ENCODE measurements at places on chromosomes 16 and 17.

- no peaks in the 10 kb centered on the region for H3K36me3 ChIP-seq
- H3K27me3 ChIP-seq: no peaks in the 10 kb centered on the region
- peak overlapping the region; percentile 79 for H3K4me3 ChIP-seq
- H3K4me1 ChIP-seq: peaks cover 34% of the 10 kb centered on the region
- H3K27ac ChIP-seq: peak overlapping the region; percentile 86
Observed at GRCh38 chr17:19237389-19238166, 412 bp downstream of the EPN2 start.

GRCh38 chr16:56530872-56531271 lies 11.0 kb upstream of the BBS2 start:
- H3K27me3 ChIP-seq: no peaks in the 10 kb centered on the region
- no peaks in the 10 kb centered on the region for H3K36me3 ChIP-seq
- no peak for DNase-seq
- H3K27ac ChIP-seq: no peak overlapping the region
- H3K4me3 ChIP-seq: no peak overlapping the region
- H3K4me1 ChIP-seq: no peaks in the 10 kb centered on the region

- no peak overlapping the region for H3K4me3 ChIP-seq
- DNase-seq: no peak
- H3K4me1 ChIP-seq: no peaks in the 10 kb centered on the region
- H3K27me3 ChIP-seq: no peaks in the 10 kb centered on the region
- H3K36me3 ChIP-seq: no peaks in the 10 kb centered on the region
- no peak overlapping the region for H3K27ac ChIP-seq
Observed at GRCh38 chr16:76976101-76976500, 214.9 kb upstream of the MON1B start.

DNA sequence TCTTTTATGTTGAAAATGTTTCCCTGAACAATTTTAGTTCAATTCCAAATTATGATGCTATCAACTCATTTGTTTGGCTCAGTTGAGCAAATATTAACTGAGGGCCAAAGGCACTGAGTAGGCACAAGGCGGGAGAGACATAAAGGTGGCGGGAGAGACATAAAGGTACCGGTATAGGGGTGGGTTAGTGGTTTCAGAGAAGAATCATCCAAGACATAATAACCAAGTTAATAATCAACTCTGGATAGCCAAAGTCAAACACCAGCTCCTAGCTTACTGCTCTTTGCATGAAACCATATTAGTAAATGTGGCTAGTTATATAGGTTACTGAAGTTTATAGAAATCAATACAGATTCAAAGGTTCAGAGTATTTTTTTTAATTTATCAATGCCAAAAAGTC lies 91.7 kb downstream of the RPGRIP1L start:
- no peak overlapping the region for H3K27ac ChIP-seq
- no peak overlapping the region for H3K4me3 ChIP-seq
- no peaks in the 10 kb centered on the region for H3K36me3 ChIP-seq
- H3K27me3 ChIP-seq: no peaks in the 10 kb centered on the region
- H3K4me1 ChIP-seq: peaks cover 23% of the 10 kb centered on the region
- no peak for DNase-seq

GRCh38 chr16:57115514-57116182 lies 23.3 kb downstream of the CPNE2 start:
- H3K27ac ChIP-seq: no peak overlapping the region
- H3K36me3 ChIP-seq: no peaks in the 10 kb centered on the region
- DNase-seq: peak; percentile 23

DNA sequence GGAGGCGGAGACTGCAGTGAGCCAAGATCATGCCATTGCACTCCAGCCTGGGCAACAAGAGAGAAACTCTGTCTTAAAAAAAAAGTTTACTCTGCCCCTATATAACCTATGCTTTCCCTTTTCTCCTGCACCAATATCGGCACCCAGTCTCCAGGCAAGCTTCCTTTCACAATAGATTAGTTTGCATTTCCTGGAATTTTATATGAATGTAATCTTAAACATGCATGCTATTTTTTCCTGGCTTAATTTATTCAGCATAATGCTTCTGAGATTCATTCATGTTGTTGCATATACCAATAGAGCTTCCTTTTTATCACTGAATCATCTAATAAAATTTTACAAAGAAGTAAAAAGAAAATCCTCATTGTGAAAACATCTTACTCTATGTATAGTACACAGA lies 59.4 kb downstream of the USP32 start:
- no peak overlapping the region for H3K4me3 ChIP-seq
- H3K27ac ChIP-seq: no peak overlapping the region
- no peaks in the 10 kb centered on the region for H3K4me1 ChIP-seq
- no peaks in the 10 kb centered on the region for H3K27me3 ChIP-seq

GRCh38 chr17:67506966-67507365 lies 129.9 kb downstream of the PITPNC1 start:
- peaks cover 33% of the 10 kb centered on the region for H3K4me1 ChIP-seq
- no peak overlapping the region for H3K4me3 ChIP-seq
- DNase-seq: no peak

DNA sequence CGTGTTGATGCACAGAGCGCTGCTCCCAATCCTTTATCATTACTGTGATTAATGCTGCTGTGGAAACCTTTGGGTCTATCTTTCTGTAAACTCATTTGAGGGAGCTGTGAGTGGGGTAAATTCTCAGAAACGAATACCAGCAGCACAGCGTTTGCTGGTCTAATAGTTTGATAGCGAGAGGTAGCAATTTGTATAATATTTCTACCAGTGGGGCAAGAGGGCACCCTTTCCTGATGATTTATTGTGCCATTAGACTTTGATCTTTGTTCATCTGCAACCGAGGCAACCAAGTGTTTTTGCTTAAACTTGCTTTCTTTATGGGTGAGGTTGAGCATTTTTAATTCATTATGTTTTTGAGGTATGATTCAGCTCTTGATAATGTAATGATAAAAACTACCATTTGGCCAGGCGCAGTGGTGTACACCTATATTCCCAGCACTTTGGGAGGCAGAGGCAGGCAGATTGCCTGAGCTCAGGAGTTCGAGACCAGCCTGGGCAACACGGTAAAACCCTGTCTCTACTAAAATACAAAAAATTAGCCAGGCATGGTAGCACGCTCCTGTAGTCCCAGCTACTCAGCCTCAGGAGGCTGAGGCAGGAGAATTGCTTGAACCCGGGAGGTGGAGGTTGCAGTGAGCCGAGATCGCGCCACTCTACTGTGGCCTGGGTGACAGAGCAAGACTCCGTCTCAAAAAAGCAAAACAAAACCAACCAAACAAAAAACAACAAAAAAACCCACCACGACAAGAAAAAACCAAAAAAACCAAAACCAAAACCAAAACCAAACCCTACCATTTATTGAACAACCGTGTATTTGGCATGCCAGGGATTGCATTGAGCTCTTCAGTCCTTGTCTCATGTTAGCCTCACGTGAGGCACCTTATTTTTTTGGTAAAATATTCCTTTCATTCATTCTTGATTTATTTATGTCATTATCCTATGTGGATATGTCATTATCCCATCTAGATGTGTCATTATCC lies 81.5 kb downstream of the PLCG2 start:
- H3K27me3 ChIP-seq: no peaks in the 10 kb centered on the region
- DNase-seq: no peak
- H3K36me3 ChIP-seq: no peaks in the 10 kb centered on the region
- H3K4me3 ChIP-seq: no peak overlapping the region
- H3K4me1 ChIP-seq: no peaks in the 10 kb centered on the region

- no peaks in the 10 kb centered on the region for H3K36me3 ChIP-seq
- H3K4me1 ChIP-seq: no peaks in the 10 kb centered on the region
- no peak overlapping the region for H3K4me3 ChIP-seq
- no peak for DNase-seq
Observed at GRCh38 chr17:6108382-6108781, 38.2 kb downstream of the WSCD1 start.

Measured in body of pancreas (tissue), 4 donors.